Osteocyte (in vitro differentiated cells): ENCODE measurements at places on chromosomes 2 and 18.

GRCh38 chr18:55647331-55647730 is 59.3 kb upstream of the TCF4 start:
- DNase-seq, result no peak

DNA sequence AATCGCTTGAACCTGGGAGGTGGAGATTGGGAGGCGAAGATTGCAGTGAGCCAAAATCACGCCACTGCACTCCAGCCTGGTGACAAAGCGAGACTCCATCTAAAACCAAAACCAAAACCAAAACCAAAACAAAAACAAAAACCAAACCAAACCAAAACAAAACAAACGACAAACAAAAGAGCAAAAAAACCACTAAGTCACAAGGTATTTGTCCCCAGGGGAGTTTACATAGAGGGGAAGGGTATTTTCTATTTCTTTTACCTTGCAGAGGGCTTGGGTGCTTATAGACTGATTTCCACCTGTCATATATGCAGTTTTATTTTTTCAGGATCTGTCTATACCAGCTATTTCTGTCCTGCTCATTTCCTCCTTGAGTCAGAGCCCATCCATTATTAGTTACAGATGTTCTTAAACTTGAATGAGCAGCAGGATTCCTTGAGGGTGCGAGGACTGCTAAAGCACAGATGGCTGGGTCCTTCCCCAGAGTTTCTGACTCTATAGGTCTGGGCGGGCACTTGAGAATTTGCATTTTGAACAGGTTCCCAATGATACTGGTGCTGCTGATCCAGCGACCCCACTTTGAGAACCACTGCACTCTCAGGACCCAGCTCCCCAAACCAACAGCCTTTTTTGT is 102.2 kb upstream of the UXS1 start:
- no peak for DNase-seq

- DNase-seq, result no peak
Observed at GRCh38 chr2:78418021-78418420, 607.5 kb upstream of the REG3G start.

- DNase-seq, result no peak
Observed at GRCh38 chr2:24175631-24176187, 856 bp downstream of the FAM228A start.

DNA sequence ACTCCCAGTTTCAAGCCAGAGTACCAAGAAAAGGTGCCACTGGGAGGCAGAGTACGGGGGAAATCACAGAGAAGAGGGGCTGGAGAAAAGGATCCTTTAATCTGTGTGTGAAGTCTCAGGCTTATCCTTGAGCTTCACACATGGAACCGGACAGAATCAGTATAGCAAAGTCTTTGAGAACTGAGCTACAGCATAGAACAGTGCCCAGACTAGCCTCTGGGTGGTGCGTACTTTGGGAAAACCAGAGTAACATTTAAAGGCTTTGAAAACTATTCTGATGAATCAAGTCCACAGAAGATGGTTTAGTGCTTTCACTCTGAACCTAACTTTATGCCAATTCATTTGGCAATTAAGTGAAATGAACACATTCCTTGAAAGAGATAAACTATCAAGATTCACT is 83.1 kb downstream of the BABAM2 start:
- no peak for DNase-seq

DNA sequence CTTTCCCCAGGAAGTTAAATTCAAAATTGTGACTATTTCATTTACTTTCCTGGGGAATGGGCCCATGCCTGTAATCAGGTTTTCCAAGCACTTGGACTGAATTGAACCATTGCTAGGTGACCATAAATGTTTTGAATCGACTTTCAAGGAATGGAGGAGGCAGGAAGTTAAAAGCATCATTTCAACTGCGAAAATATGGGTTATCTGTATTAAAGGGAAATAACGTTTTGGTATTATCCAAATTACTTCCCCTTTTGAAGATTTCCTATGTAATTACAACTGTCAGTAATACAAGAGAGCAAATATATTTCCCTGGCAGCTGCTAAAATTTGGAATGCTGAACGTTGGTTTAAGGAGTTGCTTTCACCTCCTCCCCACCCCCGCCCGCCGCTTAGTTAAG is 19.0 kb downstream of the PNO1 start:
- DNase-seq, result no peak

- no peak for DNase-seq
Observed at GRCh38 chr2:202149155-202149762, 76.2 kb downstream of the KIAA2012 start.

GRCh38 chr18:501406-501714 is 859 bp upstream of the COLEC12 start:
- DNase-seq, result no peak

DNA sequence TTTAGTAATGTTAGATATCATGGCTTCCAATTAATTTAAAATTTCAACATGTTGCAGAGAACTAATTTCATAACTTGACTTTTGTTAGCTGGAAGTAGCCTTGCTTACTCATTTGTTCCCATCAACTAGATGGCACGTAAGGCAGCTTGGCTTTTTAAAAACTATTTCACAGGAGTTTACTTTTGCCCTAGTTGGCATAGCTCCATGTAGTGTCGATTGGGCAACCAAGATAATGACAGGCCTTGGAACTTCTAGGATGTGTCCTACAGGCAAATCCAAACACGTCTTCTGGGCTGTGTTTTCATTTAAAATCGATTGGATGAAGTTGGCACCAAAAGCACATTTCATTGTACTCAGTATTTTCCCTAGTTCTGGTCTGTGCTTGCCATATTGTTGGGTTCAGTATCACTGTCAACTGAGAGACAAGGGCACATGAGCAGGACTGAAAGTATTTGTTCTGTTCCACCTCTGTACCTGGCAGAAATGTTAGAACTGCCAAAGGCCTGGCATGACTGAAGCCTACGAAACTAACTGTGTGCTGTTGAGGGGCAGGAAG is 29.4 kb downstream of the HADHB start:
- no peak for DNase-seq

DNA sequence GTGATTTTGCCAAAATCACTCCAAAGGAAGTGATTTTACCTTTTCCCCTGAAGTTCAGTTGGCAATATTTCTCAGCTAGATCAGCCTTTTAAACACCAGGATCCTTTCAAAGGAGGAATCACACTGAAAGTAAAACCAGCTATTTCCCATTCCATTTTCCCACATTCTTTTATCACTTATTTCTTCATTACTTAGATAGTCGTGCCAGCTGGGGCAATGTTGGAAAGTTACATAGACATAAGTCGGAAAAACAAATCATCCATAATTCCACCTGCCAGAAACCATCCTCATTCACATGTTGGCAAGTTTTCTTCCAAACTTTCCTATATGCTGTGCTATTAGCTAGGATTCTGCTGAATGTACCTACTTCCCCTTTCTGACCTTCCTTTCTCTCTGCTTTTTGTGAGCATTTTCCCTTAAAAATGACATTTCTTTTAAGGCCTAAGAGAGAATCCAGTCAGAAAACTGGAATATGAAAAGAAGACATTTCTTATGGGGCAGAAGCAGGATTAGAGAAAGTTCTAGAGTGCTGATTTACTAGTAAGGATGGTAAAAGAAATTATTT is 170.0 kb upstream of the STK17B start:
- no peak for DNase-seq

DNA sequence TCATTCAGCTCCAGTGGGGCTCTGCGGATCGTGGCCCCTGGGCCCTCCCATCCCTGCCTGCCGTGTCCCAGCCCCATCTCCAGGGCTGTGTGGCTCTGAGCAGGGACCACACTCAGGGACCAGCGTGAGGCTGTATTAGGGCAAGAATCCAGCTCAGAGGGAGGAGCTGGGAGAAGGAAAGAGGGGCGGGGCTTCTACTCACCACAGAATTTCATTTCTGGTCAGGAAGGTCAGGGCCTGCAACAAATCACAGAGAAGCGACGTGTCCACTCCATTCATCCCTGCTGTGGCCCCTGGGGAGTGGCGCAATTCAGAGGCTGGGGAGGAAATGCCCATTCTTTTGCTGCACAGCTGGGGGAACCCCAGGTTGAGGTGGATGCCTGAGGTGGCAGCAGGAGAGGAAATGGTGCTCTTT is 828 bp downstream of the CIB4 start:
- no peak for DNase-seq

- no peak for DNase-seq
Observed at GRCh38 chr2:74576863-74577229, 22.3 kb downstream of the DOK1 start.

DNA sequence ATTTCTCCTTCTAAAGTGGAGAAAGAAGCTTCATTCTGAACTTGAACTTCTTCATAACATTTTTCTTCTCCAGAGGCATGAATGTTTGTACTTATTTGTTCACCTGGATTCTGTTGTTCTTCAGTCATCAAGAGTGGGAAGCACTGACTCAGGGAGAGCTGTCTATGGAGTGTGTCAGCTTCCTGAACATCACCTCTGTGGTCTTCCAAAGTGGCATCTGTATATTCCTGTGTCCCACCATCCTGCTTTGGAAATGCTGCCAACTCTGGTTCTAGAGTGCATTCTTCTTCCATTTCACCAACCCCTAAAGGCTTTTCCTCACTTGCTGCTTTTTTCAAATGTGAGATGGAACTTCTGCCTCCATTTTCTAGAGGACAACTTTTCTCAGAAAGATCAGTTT is 59.5 kb downstream of the TTN start:
- DNase-seq, result no peak

- DNase-seq, result no peak
Observed at GRCh38 chr2:194616334-194616733, 1040.7 kb upstream of the SLC39A10 start.

DNA sequence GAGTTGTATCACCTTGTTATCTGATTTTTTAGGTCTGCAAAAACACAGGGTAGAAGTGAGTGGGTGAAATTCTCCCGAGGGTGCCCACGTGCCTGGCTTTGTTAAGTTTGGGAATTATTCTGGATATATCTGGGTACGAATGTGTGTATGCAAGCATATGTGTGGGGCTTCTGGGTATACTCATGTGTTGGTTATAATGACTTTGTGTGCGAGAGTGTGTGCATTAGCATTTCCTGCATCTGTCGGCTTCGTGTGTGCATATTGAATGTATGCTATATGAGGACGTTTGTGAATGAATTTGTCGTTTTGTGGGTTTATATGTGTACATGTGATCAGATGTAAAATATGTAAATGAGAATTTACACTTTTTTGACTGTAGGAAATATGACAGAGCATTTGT is 13.8 kb upstream of the DNAJC27 start:
- DNase-seq, result no peak

DNA sequence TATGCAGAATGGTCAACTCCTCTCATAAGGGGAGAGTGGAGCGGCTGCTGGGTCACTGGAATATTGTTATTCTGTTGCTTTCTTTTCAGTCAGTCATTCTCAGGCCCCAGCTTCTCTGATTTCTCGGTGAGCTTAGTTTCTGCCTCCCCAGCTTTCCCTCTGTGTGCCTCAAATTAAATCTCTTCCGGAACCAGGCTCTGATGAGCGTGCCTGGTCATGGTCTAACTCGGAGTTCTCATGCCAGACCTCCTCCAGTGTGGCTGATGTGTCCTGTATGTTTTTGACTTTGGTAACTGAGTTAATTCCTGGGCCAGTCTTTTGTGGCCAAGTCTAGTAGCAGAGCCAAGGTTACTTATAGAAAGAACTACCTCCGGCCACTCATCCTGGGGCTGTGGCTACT is 4.9 kb upstream of the STK11IP start:
- no peak for DNase-seq

DNA sequence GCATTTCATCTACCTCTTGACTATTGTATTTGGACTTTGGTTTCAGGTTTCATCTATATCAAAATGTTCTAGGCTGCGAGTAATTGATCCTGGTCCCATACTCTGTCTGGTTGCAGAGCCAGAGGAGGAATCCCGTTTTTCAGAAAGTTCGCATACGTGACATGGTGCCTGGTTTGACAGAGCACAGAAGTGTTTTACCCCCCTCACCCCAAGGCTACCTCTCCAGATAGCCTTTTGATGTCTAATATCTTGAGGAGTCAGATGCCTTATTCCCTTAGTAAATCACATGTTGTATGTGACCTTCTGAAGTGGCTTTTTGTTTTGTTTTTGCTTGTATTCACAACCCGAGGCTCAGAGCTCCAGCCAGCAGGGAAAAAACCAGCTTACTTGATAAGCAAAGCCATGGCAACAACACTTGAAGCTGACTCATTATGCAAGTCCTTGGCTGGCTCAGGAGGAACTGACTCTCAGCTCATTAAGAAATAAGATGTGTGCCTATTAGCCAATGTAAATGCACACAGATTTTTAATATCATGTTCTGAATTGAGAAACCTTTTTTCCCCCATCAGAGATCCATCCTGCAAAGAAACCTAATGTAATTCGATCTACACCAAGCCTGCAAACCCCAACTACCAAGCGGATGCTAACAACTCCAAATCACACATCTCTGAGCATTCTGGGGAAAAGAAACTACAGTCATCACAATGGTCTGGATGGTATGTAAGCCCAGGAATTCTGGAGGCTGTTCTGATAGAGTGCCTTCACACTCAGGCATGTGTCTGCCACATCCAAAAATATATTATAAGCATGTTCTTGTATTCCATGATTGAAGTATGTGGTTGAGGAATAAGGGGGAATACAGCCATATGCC is 41.4 kb downstream of the OXER1 start:
- no peak for DNase-seq

- no peak for DNase-seq
Observed at GRCh38 chr2:191478799-191479679, 198.9 kb upstream of the NABP1 start.

- no peak for DNase-seq
Observed at GRCh38 chr18:9919564-9920232, 5.9 kb downstream of the VAPA start.

GRCh38 chr2:28821295-28821958 is 10.8 kb downstream of the SPDYA start:
- DNase-seq, result no peak

DNA sequence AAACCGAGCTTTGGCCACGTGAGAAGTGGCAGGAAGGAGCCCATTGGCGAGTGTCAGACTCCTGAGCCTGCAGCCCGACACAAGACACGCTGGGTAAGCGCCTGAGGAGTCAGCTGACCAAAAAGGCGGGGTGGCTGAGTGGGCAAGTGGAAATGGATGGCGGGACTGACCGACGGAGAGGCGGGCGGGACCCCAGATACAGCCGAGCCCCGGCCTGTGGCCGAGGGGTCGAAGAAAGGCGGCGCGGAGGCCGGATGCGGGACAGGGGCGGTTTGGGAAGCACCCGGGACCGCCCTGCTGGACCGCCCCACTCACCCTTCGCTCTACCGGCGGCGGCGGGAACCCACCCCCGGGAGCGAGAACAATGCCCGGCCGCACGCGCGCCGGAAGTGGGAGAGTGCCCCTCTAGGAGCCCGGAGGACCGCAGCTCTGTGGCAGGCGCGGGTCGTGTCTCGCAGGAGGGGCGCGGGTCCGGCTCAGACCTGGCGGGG is 22.8 kb downstream of the ZSCAN30 start:
- no peak for DNase-seq

- DNase-seq, result no peak
Observed at GRCh38 chr2:227125506-227125905, 38.5 kb downstream of the COL4A4 start.

- peak; percentile 0 for DNase-seq
Observed at GRCh38 chr18:22132258-22132657, 37.1 kb upstream of the GATA6 start.

GRCh38 chr2:157194844-157195243 is 62.7 kb upstream of the GALNT5 start:
- DNase-seq, result no peak
